NCI-H748 treated with DMSO at 0.1 percent for 48 hours (cell line): ENCODE measurements at places on chromosomes 12 and 14.

DNA sequence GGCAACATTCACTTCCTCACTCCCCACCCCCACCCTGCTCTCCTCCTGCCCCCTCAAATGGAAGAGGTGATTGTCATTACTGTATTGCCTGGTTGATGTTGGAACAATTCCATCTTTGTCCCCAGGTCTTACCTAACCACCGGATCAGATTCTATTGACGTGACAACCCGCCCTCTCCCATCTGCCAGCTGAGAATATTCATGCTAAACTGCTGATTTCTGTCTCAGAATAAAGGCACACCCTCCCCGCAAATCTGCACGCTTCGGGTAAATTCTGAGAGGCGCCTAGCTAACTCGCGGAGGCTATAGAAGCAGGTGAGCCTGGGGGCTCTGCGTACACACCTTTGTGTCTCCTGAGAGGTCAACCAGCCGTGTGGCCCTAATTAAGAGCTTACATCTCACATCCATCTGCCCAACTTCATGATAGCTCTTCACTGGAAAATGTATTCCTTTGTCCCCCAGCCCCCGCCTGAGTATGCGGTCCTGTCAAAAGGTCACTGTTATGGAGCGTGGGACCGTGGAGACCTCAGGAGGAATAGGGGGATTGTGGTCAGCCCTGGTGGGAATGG lies 1054.3 kb downstream of the VRK1 start:
- DNase-seq, result peak; percentile 99

GRCh38 chr14:56004786-56005185 lies 113.4 kb upstream of the PELI2 start:
- DNase-seq, result no peak

GRCh38 chr12:50271724-50272247 lies 11.5 kb downstream of the LIMA1 start:
- DNase-seq, result no peak

- no peak for DNase-seq
Measured at GRCh38 chr12:26629864-26630263, 203.1 kb downstream of the ITPR2 start.

GRCh38 chr12:107522692-107523477 lies 162.7 kb upstream of the PWP1 start:
- DNase-seq, result no peak

GRCh38 chr12:106149096-106149784 lies 10.5 kb upstream of the NUAK1 start:
- no peak for DNase-seq

GRCh38 chr12:77107121-77107520 lies 41.8 kb upstream of the E2F7 start:
- DNase-seq, result no peak

DNA sequence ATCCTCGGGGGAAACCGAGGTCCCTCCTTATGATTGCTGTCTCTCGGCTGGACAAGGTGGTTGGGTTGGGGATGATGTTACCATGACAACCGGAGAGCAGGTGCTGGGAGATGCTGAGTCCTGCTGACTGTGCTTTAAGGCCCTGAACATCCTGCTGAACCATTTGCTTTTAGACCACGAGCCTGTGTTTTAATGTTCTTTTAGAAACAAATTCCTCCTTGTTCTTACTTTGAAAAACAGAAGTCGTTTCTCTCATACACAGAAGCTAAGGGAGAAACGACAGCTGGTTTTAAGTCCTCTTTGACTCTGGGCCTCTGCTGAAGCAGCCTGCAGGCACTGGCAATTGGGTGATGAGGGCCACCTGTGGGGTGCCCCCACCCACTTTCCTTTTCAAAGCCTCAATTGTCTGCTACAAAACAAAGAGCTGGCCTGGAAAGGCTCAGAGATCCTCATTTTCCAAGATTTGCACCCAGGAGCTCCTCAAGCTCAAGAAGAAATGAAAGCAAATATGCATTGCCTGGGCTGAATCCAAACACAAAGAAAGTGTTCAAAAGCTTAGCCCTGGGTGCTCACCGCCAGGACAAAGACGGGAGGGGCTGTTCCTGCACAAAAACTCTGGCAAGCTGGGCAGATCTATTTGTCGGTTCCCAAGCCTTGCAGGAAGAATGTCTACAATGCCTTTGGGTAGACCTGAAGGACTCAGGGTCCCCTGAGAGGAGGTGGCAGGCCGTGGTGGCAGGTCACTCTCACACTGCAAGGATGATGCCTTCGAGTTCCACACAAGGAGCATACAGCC lies 90.0 kb upstream of the CLMN start:
- peak; percentile 6 for DNase-seq
